CD4-positive, alpha-beta memory T cell (primary cell): ENCODE measurements at places on chromosomes 1 and 21. TPM values are rescaled to one million over a fixed set of nuclear protein-coding genes. Genes with fewer than 3 reads are reported as not detected.

Gene MYOC
- total RNA-seq, result not detected

DNA sequence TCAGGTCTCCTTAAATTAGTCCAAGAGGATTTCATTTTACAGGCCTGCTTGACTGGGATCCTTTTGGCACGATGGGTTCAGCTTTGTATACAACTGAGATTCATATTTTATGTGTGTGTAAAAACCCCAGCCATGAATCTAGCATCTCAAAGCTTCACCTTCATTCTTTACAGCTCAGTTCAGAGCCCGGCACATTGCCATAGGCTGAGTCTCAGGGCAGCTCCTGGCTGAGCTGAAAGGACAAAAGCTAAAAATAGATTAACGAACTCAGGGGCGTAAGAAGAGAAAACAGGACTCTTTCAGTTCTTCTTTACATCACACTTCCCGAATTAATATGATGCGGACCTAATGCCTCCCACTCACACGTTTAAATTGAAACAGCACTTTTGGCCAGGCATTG, 262.8 kb upstream of the PBX1 start:
- no peak for DNase-seq

Gene GMEB1
- total RNA-seq, result 21.8 TPM

DNA sequence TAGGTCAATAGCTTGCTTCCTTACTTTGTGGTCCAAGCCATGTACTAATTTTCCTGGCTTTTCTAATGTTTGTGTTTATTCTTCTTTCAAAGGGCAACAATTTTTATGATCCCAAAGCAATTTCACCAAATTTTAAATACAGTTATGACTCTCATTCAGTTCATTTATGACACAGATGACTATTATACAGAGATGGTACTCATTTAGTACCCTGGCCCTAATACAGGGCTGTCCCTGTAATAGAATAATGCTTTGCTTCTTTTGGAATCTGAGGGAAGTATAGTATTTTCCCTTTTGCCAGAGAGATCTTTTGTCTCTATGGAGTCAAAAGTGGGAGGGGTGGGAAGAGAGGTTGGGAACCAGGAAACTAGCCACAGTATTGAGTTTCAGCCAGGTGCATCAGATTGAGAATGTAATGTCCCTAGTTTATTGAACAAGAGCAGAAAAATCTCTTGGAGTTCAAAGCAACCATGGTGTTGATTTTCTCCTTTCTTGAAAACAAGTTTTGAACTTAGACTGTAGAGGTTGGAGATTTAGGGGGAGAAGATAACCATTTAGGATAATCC, 20.4 kb downstream of the DENND2D start:
- no peak for DNase-seq

Gene KCNE1
- total RNA-seq, result 0.22 TPM

GRCh38 chr1:56715156-56715555, 70.0 kb downstream of the PRKAA2 start:
- no peak for DNase-seq

GRCh38 chr1:62382658-62382955, 54.2 kb upstream of the USP1 start:
- DNase-seq, result no peak

- no peak for DNase-seq
These were observed 14.0 kb upstream of the GBP5 start for GRCh38 chr1:89286549-89287180.

Gene MYOM3
- not detected for total RNA-seq

GRCh38 chr21:42346866-42347600, 3.8 kb downstream of the TFF2 start:
- no peak for DNase-seq

DNA sequence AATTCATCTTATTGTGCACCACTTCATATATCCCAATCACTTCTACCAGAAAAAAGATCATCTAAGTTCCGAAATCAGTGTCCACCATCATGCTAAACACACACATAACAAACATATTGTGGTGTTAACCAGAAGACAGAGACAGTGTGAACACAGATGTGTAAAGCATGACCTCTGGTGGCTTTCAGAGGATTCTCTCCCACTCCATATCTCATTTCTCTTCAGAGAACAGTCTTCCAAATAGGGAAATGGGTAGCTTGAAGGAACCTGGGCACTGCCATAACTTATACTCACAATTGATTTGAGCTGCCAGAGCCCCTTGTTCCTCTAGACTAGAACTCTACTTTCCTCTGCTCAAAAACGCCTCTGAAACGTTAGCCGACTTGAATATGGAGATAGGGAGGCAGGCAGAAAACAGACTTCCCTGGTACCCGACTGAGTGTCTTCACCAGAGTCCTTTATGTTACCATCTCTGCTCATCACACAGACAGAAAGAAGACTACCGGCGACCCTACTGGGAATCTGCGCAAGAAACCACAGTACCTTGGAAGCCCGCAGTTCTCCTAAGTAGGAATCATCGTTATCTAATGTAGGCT, 1.8 kb upstream of the ELAPOR1 start:
- DNase-seq, result no peak

Gene WNT9A
- total RNA-seq, result 0.15 TPM

DNA sequence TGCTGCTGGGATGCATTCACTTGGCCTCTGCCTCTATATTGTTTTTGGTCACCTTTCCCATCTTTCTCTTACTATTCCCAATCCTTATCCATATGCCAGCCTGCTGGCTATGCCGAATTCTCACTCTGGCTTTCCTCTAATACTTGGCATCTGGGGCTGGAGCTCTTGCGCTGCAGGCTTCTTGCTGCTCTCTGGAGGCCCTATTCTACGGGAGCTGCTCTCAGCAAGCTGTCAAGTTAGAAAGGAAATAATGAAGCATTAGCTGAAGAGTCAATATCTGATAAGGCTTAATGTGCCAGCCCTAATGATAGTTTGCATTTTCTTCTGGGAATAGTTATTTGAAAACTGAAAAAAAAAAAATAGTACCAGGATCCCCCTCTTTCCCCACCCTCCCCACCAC, 125.3 kb upstream of the CYYR1 start:
- DNase-seq, result no peak

- no peak for DNase-seq
These were observed 38.1 kb upstream of the VWA5B1 start for GRCh38 chr1:20252587-20252986.

Gene LCE1F
- total RNA-seq, result not detected

DNA sequence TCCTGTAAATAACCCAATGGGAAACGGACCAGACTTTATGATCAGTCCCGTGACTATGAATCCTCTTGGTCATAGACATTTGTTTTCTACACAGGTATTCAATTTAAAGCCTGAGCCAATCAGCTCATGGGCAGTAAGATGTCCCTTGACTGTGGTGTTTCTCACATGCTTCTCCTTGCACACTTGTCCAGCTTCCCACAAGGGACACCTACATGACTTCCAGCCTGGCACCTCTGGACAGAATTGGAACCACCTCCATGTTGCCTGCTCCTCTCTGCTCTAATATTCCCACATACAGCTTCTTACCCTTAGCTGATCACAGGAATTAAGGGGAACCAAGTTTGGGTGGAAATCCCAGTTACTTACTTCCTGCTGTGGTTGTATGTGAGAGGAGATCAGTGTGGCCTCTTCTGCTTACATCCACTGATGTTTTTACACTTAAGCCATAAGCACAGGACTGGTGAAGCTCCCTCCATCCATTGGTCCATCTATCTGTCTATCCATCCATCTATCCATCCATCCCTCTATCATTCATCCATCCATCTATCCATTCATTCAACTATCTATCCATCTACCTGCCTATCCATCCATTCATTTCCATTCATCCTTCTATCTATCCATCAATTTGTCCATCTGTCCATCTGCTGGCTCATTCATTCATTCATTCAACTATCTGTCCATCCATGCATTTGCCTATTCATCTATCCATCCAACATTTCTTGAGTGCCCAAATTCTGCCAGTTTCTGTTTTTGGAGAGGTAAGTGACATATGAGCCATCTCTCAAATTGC, 16.4 kb downstream of the RUNX1 start:
- no peak for DNase-seq
